ENCODE measurements at places on chromosomes 11 and 22.

DNA sequence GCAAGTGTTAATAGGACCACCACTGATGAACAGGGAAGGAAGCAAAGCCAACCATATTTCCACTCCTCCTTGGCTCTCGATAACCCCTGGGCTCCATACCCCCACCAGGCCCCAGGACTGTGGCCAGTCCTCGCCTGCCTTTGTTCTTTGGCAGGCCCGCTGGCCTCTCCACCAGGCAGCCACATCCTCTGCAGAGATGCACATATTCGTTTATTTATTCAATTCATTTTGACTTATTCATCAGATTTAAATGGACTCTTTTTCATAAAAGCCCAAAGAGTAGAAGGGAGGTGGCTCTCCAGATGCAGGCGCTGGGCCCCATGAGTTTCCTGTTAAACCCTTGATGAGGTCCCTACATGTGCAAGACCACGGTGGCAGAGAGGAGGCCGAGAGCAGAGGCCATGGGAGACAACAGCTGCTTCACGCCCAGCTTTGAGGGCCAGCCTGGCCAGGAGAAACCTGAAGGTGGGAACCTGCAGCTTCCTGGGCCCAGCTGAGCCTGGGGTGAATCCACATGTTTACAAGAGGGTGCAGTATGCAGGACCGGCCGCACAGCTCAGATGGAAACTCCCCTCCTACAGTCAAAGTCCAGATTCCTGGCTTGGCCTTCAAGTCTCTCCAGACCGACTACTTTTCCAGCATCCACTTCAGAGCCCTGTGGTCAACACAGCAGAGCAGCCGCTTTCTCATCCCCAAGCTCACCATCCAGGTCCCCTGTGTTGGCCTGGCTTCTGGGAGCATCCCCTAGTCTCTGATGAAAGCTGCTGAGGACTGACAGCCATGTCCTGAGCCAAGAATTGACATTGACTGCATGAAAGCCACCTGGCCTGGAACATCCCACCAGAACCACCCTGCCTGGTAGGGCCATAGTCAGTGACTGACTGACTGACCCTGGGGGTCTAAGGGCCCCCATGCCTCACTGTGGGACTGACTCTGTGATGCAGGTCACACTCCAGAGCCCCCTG is 39.7 kb upstream of the CCND1 start:
- DNase-seq, result no peak

DNA sequence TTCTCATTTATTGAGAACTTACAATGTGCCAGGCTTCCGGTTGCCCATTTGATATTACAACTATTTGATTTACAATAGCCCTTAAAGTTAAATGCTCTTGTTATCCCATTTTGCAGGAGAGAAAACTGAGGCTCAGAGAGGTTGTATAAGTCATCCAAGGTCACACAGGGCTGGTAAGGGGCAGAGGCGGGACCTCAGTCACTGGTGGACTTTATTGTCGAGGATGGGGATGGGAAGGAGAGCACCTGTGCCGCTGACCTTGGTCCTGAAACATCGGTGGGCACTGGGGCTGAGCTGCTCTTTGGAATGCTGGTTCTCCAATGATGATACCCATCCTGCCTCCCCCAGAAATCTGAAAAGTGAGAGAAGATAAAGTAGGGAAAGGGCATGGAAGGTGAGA is 265.4 kb downstream of the MIAT start:
- DNase-seq, result no peak

GRCh38 chr11:1224491-1225385 is 1.9 kb downstream of the MUC5B start:
- no peak for DNase-seq

DNA sequence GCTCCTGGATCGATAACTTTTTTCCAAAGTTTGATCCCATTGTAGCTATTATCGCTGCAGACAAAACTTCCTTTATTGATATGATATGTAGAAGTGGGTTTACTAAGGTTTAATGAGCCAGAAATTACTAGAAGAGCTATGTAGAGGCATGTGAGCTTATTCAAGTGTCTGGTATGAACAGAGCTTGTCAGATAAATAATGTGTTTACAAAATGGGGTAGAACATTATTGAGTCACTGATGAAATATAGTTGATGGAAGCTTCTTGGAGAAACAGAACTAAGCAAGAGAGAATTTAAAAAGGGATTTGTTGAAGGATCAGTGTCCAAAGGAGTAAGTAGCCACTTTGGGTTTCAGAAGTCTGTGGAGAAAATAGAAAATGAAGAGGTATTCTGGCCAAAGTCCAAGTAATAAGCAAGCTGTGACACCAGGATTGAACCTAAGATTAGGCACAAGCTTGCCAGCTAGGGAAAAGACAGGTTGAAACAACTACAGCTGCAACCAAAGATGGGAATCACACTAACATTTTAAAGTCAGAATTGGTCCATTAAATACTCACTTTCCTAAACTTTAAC is 104.3 kb downstream of the MAML2 start:
- DNase-seq, result no peak
